Lower leg skin (tissue), 4 donors: ENCODE measurements at places on chromosomes 11 and 22. TPM values are rescaled to one million over a fixed set of nuclear protein-coding genes. Genes with fewer than 3 reads are reported as not detected.

The GGTLC3 gene
- not detected for total RNA-seq

The ZP1 gene
- total RNA-seq: 0.25 TPM

The OR56A1 gene
- total RNA-seq: 0.12 TPM

The PHOX2A gene
- total RNA-seq: not detected

The TLCD5 gene
- 1.6 TPM for total RNA-seq

- DNase-seq: no peak
These were observed 789 bp upstream of the NCF4 start for GRCh38 chr22:36860017-36860416.

- no peak for DNase-seq
These were observed 61.0 kb upstream of the GLYATL1B start for GRCh38 chr11:59025097-59025496.

DNA sequence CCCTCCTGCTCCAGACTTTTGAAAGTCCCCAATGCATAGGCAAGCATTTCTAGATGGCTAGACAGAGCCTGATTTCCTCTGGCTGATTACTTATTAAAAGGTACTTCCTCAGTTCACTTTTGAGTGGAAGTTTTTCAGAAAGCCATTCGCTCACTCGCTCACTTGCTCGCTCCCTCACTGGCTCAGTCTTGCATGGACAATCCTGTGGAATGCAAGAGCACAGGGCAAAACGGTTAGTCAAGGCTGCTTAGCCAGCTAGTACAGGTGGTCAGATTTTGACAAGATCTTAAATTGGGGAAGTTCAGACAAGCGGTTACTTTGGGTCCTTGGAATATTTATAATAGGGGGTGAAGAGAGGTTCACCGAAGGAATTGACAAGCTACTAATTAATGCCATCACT, 101.0 kb downstream of the ARL14EP start:
- DNase-seq: no peak

GRCh38 chr11:121426476-121427399, 25.4 kb upstream of the SORL1 start:
- DNase-seq: peak; percentile 85

DNA sequence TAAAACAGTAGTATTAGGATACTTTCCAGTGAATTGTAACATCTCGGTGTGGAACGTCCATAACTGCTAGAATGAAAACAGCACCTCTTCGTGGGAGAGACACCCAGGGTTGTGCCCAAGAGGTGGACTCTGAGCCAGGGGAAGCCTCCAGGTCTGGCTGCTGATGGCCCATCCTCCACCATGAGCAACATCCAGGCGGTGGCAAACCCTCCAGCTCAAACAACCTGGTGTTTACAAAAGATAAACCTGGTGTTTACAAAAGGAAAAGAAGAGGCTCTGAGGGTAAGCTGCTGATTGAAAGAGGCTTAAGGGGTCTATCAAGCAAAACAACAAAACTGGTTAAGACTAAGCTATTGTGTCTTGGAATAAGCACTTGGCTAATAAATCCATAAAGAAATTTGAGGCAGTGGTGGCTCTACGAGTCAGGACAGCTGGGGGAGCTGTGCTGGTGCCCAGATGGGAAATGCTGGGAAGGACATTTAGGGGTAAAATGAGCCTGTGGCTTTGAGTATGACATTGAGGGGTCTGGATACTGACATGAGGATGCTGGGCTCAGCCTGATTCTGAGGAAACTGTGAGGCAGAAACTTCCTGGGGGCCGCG, 909.0 kb downstream of the BRD1 start:
- DNase-seq: no peak

GRCh38 chr22:42430528-42431125, 1.6 kb downstream of the NFAM1 start:
- no peak for DNase-seq

DNA sequence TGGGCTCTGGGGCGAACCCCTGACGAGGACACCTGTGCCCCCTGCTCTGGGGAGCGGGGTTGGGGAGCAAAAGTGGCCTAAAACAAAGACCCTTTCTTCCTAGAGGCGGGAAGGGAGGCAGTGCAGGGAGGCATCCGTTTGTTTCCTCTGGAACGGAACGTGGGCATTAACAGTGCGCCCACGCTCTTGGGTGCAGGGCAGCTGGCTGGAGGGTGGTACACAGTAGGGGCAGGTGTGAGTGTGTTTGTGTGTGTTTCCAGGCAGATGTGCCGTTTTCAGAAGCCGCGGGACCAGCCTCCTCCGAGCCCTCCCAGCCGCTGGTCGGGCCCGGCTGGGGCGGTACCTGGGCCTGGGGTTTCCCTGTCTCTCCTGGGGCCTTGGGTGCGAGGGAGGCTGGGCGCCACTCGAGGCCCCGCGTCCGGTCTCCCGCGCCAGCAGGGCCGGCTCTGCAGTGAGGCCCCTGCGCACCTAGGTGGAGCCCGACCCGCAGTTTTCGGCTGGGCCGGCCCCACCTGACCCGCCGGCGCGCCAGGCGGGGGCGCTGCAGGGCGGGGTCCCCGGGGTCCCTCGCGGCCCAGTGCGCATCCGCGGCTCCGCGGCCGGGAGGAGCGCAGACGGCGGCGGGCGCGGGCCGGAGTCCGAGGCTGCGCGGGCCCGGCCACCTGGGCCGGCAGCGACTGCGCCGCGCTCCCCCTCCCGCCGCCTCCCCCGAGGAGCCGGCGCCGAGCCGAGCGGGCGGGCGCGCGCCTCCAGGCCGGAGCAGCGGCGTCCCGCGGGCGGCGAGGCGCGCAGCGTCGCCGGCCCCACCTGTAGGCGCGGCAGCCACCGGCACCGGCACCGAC, 1252.7 kb downstream of the BRD1 start:
- DNase-seq: no peak

DNA sequence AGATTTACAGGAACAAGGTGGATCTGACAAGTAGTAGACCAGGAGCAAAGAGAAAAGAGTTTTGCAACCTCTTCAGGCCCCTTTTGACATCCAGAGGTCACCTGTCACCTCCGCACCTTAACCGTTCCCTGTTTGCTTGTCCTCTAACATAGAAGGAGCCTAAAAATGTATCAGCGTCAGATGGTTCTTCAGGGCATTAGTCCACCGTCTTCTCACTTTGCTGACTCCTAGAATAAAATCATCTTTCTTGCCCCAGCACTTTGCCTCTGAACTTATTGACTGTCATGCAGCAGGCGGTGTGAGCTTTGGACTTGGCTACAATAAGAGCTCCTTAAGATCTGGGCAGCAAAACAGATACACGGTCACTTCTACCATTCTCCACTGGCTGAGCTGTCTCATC, 339.7 kb upstream of the B3GAT1 start:
- DNase-seq: no peak

DNA sequence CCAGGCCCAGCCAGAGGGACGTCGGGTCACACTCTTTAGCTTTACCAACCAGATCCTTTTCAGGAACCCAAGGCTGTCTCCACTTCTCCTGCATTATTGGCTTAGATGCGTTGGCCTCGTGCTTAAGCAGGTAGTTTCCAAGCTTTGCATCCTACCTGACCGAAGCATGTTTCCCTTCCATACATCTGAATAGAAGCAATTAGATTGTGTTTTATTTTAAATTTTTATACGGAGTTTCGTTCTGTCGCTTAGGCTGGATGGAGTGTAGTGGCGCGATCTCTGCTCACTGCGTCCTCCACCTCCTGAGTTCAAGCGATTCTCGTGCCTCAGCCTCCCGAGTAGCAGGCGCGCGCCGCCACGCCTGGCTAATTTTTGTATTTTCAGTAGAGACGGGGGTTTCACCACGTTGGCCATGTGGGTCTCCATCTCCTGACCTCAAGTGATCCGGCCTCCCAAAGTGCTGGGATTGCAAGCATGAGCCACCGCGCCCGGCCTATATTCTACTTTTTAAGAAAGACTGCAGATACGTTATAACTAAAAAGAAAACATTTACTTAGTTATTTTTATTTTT, 677 bp downstream of the DYNC2H1 start:
- no peak for DNase-seq

GRCh38 chr11:103413266-103413888, 304.2 kb downstream of the DYNC2H1 start:
- DNase-seq: no peak

DNA sequence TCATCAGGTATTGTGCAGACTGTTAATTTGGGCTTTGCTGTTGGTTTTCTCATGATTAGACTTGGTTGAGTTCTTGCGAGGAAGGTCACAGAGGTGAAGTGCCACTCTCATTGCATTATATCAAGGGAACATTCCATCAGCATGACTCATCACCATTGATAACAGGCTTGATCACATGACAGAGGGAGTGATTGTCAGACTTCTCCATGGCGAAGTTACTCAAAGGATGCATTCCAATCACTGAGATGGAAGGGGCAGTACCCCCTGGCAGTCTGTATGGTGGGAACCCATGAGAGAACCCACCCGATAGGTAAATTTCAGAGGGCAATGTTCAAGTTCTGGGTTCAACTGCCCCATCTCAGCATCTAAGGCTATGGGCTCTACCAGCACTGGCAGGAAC, 19.4 kb upstream of the P2RY2 start:
- peak; percentile 17 for DNase-seq

- no peak for DNase-seq
These were observed 3.3 kb upstream of the PACS1 start for GRCh38 chr11:66066751-66067150.

DNA sequence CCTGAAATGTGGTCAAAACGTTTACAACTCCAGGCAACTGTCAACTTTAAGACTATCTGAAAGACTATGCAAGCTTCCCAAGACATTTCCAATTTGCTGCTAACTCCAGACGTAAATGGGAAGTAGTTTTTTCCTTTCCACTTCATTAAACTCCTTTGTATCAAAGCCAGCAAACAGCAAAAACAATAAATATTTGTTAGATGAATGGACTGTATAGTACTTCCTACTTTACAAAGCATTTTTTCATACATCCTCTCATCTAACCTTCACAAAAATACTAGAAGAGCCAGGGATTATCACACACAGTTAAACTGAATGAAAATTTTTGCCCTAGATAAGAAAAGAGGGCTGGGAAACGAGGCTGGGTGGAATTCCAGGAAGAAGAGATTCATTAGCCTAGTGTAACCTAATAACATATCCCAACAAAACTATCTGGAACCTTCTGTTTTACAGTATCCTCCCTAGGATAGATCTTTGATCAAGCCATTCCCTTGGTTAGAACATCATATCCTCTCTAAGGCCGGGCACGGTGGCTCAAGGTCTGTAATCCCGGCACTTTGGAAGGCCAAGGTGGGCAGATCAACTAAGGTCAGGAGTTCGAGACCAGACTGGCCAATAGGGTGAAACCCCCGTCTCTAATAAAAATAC, 10.4 kb downstream of the NUP98 start:
- no peak for DNase-seq

DNA sequence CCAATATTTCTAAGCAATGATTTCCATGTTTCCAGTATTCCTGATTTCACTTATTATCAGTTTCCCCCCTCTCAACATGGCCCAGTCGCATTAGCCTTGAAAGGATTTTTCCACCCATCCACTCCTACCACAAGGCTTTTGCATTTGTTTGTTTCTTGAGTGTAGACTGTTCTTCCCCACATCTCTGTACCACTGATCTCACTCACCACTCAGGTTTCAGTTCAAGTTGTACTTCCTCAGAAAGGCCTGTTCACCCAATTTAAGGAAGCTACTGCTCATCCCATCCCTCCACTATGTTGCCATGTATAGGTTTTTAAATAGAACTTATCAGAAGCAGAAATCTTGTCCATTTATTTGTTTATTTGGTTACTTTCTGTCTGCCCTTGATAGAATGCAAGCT, 472.3 kb downstream of the FAM181B start:
- no peak for DNase-seq

DNA sequence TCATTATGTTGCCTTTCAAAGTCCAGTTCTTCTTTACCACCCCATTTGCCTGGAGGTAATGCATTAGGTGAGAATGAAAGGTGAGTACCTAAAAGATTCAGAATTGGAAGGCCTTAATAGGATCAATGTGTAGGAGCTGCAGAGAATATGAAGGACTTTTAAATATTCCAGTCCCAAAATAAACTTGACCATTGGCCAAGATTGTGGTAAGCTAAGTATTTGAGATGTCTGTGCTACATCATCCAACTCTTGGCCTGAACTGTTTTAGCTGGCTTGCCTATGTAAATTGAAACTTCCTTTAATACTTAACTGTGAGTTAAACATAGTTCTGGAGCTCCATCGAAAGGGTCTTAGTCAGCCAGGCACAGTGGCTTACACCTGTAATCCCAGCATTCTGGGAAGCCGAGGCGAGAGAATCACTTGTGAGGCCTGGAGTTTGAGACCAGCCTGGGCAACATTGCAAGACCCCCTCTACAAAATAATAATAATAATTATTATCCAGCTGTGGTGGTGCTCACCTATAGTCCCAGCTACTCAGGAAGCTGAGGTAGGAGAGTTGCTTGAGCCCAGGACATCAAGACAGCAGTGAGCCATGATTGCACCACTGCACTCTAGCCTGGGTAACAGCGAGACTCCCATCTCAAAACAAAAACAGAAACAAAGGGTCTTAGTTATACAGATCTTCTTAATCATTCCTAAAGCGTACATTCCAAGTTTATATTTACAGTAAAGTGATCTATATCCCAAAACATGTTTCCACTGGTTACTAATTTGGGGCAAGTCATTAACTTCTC, 29.8 kb downstream of the MTMR3 start:
- DNase-seq: no peak

- no peak for DNase-seq
These were observed 15.9 kb upstream of the GRAMD4 start for GRCh38 chr22:46604306-46604690.

DNA sequence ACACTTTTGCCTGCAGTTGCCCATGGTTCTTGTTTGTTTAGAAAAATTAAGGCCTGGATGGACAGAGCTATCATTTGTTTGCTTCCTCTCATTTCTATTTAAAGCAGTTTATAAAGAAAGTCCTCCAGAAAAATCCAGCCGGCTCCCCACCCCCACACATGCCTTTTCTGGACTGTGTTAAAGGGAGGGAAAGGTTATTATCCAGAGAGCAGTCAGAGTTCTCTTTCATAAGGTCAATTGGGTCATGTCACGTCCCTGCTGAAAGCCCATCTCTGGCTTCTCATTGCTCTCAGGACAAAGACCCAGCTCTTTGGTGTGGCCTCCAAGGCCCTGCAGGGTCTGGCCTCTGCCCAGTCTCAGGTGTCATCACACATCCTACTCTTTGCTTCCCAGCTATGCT, 9.8 kb upstream of the GRK3 start:
- DNase-seq: no peak

- DNase-seq: peak; percentile 70
These were observed 769.8 kb downstream of the BRD1 start for GRCh38 chr22:49057910-49058309.

DNA sequence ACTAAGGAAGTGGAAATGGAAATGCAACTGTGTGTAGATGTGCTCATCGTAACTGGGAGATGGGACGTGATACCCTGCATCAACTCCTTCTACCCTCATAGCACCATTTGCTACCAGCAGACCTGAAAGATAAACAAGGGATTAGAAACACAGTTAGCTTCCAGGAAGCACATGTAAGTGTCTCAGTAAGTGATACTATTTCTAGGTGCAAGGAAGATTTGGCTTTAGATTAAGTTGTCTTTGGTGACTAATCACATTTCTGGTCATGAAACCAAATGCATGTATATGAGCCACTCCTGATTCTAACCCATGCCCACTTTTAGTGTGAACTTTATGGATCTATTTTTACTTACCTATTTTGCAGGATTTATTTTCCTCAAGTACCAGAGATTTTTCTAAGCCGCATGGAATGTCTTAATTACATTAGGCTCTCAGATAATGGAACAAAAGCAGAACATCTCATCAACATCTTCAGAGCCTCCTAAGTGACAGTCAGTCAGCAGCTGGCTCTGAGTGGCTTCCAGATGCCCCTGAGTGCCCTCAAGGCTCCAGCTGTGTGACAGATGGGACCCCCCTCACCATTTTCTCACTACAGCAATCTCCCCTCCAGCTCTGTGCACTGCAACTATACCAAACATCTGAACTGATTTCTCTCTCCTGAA, 21.2 kb downstream of the SLC5A12 start:
- DNase-seq: no peak
